ENCODE measurements at places on chromosomes 1 and 21.

- DNase-seq = no peak
Observed at GRCh38 chr1:189429610-189430009, 1048.1 kb downstream of the BRINP3 start.

DNA sequence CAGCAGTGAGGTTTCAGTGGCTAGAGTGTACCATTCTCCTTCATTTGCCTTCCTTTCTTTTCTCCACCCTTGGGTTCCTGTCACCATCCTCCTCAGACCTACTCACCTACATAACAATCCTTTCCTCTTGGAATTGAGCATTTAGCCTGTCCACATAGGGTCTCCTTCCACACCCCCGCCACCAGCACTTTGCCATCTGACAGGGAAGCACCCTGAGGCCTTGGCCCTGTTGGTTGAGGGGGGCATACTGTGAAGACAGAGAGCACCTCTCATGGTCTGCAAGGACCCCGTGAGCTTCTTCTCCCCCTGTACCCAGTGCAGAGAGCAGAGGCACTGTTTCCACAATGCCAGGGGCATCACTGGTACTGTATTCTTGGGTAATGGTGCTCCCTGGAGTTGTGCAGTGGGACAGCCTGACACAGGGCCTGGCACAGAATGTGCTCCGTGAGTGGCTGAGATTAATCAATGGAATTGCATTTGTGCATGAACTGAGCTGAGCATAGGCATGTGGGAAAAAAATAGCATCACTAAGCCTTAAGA, 14.9 kb upstream of the SLC5A9 start:
- DNase-seq = no peak

DNA sequence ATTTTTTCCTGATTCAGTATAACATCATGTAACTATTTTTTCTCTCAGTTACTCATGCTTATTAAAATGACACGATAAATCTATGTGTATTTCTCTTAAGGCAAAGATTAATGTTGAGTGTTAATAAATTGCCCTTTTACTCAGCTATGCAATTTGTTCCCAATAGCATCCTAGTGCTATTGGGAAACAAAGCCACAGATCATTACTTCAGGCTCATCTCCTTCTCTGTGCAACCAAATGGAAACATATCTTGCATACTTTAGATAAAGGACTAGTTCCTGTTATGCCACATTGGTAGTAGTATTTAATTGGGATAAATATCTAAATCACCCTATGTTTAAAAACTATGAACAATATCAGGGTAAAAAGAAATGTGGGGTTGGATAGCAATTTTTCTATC, 106.2 kb downstream of the PLPPR4 start:
- DNase-seq = no peak

- no peak for DNase-seq
Observed at GRCh38 chr1:70896224-70896623, 151.4 kb downstream of the PTGER3 start.

Measured in central memory CD8-positive, alpha-beta T cell (primary cell).